ENCODE measurements at places on chromosomes 2 and 18.
A peak's percentile ranks its signal among the peaks of the same experiment; 100 is the strongest.

DNA sequence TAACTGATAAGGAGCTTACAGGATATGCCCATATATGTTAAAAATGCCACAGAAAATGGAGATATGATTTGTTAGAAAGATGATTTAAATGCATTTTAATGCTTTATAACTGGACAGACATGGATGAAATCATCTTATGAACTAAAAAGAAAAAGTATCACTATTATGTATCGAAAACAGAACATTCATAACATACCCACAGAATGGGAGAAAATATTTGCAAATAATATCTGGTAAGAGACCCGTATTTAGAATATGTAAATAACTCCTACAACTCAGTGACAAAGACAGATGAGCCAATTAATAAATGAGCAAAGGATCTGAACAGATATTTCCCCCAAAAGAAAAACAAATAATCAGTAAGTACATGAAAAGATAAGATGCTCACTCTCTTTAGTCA lies 24.3 kb upstream of the MGAT5 start:
- DNase-seq, result no peak

DNA sequence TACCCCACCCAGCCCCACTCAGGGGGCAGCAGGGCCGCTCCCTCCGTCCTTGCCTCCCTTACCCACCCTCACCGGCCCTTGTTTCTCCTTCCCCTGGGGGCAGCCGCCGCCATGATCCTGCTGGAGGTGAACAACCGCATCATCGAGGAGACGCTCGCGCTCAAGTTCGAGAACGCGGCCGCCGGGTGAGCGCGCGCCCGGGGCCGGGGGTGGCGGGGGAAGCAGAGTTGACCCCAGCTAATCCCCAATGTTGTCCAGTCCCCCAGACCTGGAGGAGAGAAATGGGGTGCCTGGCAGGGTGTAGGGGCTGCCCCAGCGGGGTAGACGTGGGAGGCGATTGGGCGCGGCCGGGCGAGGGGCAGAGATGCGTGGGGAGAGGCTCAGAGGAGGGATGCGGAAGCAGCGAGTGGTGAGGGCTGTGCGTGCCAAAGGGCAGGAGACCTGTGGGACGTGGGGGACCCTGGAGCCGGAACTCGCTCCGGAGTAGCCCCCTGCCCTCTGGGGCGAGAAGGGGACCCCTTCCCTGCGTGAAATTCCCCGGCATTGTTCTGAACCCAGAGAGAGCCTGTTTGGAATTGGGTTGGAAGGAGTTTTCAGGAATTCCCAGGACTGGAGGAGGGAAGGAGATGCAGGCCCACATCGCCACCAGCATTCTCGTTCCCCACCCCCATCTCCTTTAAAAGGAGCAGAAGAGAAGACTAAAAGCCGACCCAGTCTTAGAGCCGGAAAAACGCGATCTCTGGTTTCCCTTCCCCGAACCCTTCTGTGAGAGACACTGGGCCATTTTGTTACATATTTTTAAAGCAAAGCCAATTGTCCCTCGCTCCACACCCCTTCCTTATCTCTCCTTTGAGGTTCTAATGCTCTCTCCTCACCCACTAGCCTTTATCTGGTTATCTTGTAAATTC lies 625 bp downstream of the ARPC2 start:
- peak; percentile 72 for DNase-seq

DNA sequence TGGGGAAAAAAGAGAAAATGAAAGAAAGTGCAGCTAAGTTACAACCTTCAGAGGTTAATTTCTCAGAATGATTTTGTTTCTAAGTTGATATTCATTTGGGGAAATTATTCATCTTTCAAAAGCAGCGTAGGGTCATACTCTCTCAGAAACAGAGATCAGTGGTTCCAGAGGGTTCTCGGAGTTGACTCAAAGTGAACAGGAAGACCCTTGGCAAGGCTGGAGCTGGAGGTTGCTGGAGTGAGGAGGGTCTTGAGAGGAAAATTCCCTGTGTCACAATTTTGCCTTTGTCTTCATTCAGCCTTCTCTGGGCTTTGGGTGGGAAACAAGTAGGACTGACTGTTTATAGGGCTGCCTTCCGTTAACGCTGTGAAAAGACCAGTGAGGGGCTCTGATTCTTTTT lies 168.2 kb downstream of the ICOS start:
- DNase-seq, result no peak

GRCh38 chr2:103174711-103175110 lies 412.9 kb downstream of the TMEM182 start:
- DNase-seq, result no peak

DNA sequence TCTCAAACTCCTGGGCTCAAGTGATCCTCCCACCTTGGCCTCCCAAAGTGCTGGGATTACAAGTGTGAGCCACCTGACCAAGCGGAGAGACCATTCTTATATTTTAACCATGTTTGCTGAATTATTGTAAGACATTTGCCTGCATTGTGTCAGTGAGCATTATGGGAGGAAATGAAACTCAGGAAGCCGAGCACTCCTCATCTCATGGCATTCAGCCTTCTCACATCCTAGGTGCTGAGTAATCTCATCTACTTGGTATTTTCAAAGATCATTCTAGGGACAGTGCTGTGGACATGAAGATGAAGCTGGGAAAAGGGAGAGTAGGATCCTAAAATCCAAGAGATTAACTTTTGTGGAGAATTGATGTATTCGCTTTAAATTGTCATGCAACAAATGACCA lies 66.1 kb downstream of the NAPG start:
- DNase-seq, result no peak

GRCh38 chr2:160332318-160332717 lies 132.2 kb upstream of the ITGB6 start:
- DNase-seq, result no peak

- DNase-seq, result no peak
These were observed 16.5 kb upstream of the TGFA start for GRCh38 chr2:70570041-70570661.
